ENCODE measurements at places on chromosomes 12 and 14.

- DNase-seq: no peak
These were observed 11.6 kb downstream of the SMIM41 start for GRCh38 chr12:52091061-52091460.

- no peak for DNase-seq
These were observed 880.9 kb downstream of the NRXN3 start for GRCh38 chr14:79050787-79051727.

GRCh38 chr12:105706321-105706972, 376.0 kb downstream of the C12orf75 start:
- DNase-seq: no peak

- DNase-seq: no peak
These were observed 584.5 kb upstream of the TBX3 start for GRCh38 chr12:115268451-115268850.

- DNase-seq: no peak
These were observed 87.1 kb downstream of the GCH1 start for GRCh38 chr14:54815515-54815914.

GRCh38 chr14:34262127-34262910, 199.7 kb downstream of the SPTSSA start:
- DNase-seq: peak; percentile 27

DNA sequence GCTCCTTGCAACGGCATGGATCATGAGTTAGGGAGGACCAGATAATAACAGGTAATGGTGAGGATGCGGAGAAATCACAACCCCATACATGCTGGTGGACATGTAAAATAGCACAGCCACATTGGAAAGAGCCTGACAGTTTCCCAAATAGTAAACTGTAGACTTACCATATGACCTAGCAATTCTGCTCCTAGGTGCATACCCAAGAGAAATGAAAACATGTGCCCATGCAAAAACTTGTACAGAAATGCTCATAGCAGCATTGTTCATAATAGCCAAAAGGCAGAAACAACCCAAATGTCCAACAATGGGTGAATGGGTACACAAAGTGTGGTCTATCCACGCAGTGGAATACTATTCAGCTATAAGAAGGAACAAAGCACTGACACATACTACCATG, 97.5 kb upstream of the VRK1 start:
- no peak for DNase-seq

DNA sequence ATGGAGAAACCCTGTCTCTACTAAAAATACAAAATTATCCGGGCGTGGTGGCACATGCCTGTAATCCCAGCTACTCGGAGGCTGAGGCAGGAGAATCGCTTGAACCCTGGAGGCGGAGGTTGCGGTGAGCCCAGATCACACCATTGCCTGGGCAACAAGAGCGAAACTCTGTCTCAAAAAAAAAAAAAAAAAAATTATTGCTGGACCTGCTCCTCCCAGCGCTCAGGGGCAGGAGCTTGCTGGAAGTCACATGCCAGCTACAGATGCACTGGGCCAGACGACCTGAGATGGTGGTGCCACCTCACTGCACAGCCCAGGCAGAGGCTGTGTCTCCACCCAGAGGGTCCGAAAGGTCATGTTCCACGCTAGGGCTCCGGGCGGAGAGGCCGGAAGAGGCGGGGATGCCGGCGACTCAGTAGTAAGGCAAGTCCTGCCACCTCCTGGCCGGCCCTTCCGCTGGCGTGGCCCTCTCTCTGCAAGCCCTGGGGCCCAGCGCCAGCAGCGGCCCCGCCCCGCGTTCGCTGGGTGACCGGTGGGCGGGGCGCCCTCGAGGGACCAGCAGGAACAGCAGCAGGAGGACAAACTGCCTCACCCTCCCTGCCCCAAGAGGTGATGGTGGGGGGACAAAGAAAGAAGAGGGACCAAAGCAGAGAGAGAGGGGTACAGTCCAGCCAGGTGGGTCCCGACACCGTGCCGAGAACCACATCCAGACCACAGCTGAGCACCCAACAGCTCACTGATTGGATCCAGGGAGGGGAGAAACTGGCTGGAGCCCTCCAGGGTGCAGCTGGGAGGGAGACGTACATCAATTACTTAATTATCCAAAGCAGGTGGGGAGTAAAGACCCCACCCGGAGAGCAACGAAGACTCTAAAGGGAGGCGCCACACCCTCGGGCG, 3.6 kb upstream of the RHOF start:
- DNase-seq: peak; percentile 89

- DNase-seq: no peak
These were observed 37.9 kb downstream of the GCN1 start for GRCh38 chr12:120156315-120157259.

DNA sequence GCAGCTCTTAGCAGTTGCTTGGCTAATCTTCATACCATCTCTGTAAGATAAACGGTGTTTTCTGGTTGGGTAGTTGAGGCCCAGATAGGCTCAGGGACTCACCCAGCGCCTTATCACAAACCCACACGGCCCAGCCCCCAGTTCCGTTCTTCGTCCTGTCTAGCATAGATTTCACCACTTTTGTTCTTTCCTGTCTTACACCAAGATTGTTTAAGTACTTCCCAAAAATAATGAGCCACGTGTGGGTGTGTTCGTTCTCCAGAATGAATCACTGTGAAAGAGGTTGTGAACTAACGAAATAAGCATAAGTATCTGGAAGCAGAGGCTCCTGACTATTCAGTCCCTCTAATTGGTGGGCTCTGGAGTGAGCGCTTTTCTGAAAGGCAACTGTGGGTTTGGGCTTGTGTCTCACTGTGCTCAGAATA, 21.4 kb downstream of the ACVR1B start:
- DNase-seq: peak; percentile 66

GRCh38 chr12:50581226-50582184, 76.7 kb downstream of the DIP2B start:
- no peak for DNase-seq

GRCh38 chr14:76938092-76938500, 90.4 kb downstream of the IRF2BPL start:
- DNase-seq: no peak

GRCh38 chr12:57097554-57097835, 8.6 kb downstream of the NAB2 start:
- no peak for DNase-seq

DNA sequence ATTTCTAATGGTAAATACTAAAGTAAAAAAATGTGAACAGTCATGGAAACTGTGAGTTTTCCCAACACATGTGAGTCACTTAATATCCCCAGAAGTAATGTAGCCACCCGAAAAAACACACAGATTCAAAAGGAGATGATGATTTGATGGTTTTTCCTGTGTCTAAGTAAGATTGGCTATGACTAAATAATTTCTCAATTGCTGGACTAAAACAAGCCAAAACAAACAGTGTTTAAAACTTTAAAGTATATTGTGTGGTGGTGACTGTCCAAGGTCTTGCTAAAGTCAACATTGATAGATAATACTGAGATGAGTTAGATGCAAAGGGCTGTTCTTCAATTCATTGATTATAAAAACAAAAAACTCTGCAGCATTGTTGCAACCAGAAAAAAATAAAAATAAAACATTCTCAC, 89.6 kb upstream of the SOX5 start:
- no peak for DNase-seq

- DNase-seq: no peak
These were observed 1.9 kb downstream of the ASCL1 start for GRCh38 chr12:102959391-102959790.

DNA sequence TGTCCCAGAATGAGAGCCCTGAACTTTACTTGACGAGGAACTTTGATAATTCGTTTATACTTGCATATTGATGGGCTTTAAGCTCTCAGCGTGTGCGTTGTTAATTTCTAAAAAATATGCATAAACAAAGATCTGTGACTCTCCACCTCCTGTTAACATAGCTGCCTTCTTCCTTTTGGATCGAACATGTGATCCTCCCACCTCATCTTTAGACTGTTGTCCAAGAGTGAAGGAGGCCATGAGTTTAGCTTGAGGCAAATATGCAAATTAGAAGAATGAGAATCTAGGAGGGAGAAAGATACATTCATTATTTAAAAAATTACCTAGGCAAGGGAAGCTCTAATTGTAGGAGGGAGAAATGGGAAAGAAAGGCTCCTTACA, 617 bp downstream of the TTC8 start:
- peak; percentile 43 for DNase-seq

DNA sequence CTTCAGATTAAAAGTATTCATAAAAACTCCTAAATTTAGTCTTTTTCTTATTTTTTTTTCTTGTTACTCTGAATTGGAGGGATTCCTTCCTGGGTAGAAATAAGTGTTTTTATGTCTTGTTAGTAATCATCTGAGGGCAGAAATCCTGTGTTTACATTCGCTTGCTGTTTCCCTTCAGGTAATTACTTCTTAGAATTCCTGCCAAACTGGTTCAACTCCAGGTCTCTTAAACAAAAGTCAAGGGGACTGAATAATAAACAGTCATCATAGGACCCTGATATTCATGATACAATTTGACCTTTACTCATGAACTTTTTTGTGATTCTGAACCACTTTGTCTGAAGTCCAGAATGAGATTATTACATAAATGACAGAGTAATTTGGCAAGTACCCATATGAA, 843.9 kb downstream of the FLRT2 start:
- DNase-seq: no peak

DNA sequence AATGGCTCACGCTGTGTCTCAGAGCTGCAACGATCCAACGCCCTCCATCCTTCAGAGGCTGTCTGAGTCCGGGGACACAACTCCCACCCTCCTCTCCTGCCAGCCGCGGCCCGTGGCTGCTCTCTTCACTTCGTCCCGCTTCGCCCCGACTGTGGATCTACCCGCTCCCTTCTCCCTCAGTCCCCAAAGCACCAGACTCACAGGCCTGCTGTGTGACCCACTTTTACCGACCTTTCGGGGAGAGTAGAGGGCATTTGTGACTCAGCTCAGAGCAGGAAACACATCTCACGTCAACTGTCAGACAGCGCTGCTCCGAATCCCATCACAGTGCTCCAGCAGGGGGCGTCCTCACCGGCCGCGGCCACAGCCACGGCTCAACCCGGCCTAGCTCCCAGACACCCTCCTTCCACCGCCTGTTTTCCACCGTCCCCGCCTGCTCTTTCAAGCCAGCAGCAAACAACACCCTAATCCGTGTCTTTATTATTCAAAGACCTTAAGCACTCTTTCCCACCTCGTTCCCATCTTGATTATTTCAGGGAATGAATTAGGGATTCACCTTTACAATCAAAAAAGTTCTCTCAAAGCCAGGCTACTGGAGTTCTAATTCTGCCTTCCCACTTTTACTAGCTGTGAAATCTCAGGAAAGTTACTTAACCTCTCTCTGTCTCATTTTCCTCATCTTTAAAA, 5.0 kb upstream of the AQP2 start:
- peak; percentile 88 for DNase-seq

GRCh38 chr14:90500665-90501370, 104.0 kb downstream of the CALM1 start:
- no peak for DNase-seq

DNA sequence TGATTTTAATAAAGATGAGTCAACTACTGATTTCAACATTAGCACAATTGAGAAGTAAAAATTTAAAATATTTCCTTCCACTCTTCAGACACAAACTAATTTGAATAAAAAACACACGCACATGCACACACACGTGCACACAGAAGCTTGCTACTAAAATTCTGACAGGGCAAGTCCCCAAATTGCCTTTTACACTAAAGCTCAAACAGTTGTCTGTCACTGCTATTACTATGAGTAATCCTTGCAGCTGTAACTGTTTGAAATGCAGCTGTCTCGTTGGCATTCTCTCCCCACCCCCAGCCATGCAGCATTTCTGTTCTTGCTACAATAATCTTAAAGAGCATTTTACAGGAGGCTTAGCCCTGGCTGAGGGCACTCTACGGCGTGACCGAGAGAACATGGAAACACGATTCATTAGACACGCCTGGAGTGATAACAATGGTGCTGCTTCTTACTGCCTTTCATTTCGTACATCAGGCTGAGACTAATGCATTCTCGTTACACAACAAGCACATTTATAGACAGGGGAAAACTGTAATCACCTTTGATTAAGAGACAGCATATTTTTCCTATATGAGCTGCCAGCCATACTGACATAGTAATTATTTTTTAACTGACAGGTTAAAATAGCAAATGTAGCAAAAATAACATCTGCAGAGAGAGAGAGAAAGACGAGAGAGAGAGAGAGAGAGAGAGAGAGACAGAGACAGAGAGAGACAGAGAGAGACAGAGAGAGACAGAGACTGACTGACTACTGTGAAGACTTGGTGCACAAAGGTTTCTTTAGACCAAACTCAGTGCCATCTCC, 153.8 kb downstream of the MED13L start:
- peak; percentile 72 for DNase-seq

DNA sequence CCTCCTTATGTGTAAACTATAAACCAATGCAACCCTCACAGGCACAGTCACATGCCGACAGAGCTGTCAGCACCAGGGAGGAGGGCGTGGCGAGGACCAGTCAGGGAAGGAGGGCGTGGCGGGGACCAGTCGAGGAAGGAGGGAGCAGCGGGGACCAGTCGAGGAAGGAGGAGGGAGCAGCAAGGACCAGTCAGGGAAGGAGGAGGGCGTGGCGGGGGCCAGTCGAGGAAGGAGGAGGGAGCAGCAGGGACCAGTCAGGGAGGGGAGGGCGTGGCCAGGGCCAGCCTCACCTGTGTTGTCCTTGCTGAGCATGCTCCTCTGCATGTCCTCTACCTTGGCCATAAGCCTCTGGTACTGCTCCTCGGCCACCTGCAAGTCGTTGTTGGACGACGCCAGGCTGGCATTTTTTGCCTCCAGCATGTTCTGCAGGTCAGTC, 24.2 kb downstream of the GOLGA3 start:
- DNase-seq: no peak

- peak; percentile 31 for DNase-seq
These were observed 692 bp downstream of the MYG1 start for GRCh38 chr12:53300187-53300586.

- no peak for DNase-seq
These were observed 33.2 kb upstream of the KCNH3 start for GRCh38 chr12:49505672-49506071.

DNA sequence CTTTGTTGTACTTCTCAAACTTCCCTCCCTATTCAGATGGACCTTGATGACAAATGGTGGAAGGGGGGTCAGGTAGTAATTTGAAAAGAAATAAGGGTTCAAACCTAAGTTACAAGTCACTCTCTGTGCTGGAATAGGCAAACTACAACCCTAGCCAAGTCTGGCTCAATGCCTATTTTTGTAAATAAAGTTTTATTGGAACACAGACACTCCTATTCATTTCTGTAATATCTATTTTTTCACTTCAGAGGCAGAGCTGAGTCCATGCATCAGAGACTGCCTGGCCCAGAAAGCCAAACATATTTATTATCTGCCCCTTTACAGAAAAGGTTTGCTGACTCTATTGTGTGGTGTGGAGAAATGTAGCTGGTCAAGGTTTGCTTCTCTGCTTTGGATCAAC, 78.4 kb upstream of the RIN3 start:
- DNase-seq: no peak

- no peak for DNase-seq
These were observed 9.8 kb upstream of the KDM2B start for GRCh38 chr12:121590476-121591143.

GRCh38 chr12:11711651-11712327, 62.3 kb downstream of the ETV6 start:
- no peak for DNase-seq

- DNase-seq: no peak
These were observed 6.5 kb downstream of the PYGL start for GRCh38 chr14:50937800-50938199.

- peak; percentile 18 for DNase-seq
These were observed 624 bp upstream of the PWP1 start for GRCh38 chr12:107684990-107685359.
